ENCODE measurements at places on chromosomes 2 and 18.

GRCh38 chr18:9763157-9763556 is 55.1 kb downstream of the RAB31 start:
- no peak for DNase-seq

DNA sequence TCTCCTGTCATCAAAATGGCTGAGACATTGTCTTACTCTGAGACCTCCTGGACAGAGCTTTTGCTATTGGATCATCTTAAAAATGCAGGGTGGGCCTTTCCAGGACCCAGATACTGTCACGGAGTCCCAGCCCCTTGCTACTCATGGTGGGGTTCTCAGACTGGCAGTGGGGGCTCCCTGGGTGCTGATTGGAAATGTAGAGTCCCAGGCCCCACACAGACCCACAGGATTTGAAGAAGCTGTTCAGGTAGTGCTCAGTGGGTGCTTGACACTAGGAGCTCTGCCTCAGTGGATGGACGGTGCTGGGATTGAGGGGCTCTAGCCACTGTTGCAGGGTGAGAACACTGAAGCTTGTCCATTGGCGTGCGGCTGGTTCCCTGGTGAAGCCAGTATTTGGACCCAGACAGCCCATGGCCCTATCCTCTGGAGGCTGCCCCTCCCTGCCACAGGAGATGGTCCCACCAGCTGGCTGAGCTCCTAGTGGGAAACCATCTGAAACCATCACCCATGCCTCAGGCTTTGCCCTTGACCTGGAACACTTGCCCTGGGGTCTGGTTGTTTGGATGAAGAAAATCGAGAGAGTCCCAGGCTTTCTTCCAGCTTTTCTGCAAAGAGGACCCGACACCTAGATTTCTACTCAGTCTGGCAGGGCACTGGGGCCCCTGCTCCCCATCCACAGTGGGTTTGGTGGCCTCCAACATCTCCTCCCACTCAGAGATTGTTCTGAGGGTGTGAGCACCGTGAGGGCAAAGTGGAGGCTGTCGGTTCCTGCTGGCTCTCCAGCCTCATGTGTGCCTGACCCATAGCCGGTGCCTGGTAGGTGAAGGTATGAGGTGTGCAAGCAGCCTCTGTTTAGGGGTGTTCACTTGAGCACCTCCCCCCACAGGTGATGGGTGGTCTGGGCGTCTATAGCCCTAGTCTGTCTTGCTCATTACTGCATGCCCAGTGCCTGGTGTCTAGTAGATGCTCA is 30.1 kb downstream of the MROH2A start:
- no peak for DNase-seq

DNA sequence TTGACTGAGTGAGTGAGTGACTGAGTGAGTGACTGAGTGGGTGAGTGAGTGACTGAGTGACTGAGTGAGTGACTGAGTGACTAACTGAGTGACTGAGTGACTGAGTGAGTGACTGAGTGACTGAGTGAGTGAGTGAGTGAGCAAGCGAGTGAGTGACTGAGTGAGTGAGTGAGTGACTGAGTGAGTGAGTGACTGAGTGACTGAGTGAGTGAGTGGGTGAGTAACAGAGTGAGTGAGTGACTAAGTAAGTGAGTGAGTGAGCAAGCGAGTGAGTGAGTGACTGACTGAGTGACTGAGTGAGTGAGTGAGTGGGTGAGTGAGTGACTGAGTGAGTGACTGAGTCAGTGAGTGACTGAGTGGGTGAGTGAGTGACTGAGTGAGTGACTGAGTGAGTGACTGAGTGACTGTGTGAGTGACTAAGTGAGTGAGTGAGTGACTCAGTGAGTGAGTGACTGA is 11.9 kb downstream of the MAL start:
- no peak for DNase-seq

- no peak for DNase-seq
These were observed 215.5 kb downstream of the TRIB2 start for GRCh38 chr2:12932192-12932591.

GRCh38 chr2:15449556-15450236 is 111.4 kb downstream of the NBAS start:
- DNase-seq: no peak

- DNase-seq: no peak
These were observed 555 bp downstream of the TMEM18 start for GRCh38 chr2:676647-677055.

DNA sequence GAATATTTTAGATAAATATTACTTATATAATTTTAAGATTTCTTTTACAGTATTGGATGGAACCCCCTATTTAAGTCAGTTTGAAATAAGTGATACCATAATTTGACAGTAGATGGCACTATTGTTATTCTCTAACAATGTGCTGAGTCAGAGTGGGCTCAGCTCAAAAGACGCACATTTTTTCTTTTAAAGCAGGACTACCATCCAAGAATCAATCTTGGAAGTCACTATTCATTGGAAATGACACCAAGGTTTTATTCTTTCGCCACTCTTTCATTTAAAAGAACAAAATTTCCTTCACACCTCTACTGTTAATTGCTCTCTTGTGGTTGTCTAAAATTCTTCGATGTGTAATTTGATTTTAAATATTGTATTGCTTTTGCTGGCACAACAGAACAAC is 32.6 kb upstream of the SPAG16 start:
- DNase-seq: peak; percentile 19

GRCh38 chr2:181218401-181218821 is 238.0 kb downstream of the UBE2E3 start:
- no peak for DNase-seq

DNA sequence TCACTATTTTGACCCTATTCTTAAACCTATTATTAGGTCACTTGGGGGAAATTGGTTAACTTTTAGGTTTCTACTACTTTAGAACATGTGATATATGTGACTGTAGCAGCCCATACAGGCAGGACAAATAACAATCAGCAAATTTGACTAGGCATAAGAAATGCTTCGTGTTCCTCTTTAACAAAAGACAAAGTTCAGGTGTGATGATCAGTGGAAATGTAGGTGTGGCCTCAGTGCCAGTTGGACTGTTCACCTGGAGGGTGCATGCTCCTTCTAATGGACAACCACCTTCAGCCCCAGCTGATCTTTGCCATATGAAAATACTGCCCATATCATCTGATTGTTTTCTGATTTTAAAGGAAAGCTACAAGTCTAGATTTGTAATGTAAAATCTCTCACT is 6.4 kb downstream of the PDK1 start:
- DNase-seq: no peak

- no peak for DNase-seq
These were observed 31.1 kb downstream of the CTIF start for GRCh38 chr18:48569915-48570264.

- DNase-seq: no peak
These were observed 130.2 kb downstream of the RGPD3 start for GRCh38 chr2:106338043-106338442.

DNA sequence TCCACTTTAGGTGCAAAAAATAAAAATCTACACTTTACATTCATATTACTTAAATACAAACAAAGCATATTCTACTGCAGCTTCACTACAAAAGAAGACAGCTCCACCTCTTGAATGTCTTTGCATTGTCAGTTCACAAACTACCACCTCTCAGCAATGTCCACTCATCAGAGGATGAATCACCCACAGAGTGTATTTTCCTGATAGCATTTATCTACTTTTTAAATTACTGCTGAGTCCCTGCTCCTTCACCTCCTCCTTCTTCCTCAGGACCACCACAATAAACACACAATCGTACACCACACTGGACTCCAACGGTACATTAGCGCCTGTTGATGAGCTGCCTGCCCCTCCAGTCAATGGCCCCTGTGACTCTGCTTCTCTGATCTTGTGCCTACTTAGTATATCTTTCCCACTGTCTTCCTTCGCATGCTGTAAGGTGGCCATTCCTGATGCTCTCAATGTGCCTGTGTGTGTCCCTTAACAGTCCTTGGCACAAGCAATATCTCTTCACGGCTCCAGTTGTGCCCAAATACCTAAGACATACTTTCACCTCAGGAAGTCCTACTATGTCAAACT is 120.9 kb downstream of the DHRS9 start:
- no peak for DNase-seq

GRCh38 chr2:131040661-131041401 is 52.4 kb downstream of the FAM168B start:
- DNase-seq: no peak

DNA sequence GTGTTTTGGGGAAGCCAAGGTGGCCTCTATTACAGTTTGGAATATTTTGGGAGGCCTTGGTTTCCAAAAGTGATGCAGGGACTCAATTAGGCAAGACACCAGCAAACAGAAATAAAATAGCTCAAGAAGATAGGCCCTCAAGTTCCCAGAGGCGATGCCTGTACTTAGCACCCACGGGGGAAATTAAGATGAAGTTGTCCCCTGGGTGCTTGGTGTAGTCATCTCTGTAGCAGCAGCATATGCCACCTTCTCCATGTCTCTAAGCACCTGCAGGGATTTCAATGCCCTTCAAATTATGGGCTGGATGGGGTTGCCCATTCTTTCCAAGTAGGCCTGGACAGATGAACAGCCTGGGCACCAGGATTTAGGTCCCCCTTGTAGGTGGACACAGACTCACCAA is 185.0 kb downstream of the CTIF start:
- no peak for DNase-seq

DNA sequence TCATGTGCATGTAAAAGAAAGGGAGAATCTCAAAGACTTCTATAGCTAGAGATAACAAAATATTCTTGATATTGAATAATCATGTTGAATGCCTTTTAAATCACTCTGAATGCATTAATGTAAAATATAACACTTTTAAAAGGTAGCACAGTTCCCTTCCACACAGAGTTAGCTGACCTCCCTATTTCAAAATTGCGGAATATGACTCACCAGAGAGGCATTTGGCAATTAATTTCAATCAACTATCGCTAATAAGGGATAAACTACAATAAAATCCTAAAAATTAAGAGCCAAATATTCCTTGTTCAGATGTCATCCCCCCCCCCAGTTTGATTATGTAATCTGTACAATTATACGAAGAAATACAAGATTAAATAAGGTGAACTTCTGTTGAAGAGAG is 29.3 kb downstream of the ZC3H15 start:
- DNase-seq: no peak

DNA sequence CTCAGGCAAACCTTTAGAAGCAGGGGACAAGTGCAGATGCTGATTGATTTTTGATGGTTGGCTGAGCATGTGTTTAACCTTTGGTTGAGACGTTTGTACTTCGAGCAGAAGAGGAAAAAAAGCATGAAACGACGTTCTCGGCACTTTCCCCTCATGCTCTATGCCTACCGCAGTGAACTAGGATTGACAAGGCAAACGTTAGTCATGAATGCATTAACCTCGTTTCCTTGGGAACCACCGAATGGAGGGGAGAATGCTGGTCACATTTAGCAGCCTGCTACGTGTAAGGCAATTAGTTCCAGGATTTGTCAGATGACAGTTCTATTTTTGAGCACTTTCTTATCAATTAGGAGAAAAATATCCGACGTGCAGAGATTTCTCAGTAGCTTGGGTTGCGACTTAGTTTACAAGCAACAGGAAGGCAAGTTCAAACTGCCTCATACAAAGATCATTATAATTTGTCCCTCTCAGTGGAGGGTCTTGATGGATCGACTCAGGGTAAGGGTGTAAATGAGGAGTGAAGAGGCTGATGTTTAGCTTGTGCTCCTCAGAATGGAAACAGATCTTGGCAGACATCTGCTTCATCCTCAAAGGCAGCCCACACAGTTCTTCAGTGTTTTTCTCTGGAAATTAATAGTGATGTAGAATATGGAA is 47.4 kb upstream of the GPR45 start:
- DNase-seq: no peak

DNA sequence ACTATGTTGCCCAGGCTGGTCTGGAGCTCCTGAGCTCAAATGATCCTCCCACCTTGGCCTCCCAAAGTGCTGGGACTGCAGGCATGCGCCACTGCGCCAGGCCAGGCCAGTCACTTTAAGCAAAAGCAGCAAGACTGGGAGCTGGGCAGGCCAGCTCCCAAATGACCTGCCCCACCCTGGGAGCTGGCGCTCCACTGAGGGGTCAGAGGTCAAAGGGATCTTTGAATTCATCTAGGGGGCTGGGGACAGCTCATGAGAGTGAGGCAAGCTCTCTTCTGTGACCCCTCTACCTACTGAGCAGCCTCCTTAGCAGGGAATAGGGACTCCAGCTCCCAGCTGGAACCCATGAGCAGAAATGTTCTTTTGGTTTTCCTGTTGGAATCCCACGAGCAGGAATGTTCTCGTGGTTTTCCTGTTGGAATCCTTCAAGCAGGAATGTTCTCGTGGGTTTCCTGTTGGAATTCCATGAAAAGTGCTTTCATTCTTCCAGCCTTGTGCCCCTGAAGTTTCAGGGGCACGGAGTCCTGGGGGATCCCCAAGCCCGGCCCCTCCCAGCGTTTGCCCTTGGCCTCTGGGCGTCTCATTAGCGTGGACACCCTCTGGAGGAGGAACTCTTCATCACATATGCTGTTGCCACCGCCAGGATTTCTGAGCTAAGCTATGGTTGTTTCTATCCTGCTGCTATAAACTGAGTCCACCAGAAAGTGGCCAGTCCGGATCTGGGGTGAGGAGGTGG is 162.0 kb upstream of the HAAO start:
- DNase-seq: no peak

- no peak for DNase-seq
These were observed 231.9 kb downstream of the DYSF start for GRCh38 chr2:71685073-71685848.

DNA sequence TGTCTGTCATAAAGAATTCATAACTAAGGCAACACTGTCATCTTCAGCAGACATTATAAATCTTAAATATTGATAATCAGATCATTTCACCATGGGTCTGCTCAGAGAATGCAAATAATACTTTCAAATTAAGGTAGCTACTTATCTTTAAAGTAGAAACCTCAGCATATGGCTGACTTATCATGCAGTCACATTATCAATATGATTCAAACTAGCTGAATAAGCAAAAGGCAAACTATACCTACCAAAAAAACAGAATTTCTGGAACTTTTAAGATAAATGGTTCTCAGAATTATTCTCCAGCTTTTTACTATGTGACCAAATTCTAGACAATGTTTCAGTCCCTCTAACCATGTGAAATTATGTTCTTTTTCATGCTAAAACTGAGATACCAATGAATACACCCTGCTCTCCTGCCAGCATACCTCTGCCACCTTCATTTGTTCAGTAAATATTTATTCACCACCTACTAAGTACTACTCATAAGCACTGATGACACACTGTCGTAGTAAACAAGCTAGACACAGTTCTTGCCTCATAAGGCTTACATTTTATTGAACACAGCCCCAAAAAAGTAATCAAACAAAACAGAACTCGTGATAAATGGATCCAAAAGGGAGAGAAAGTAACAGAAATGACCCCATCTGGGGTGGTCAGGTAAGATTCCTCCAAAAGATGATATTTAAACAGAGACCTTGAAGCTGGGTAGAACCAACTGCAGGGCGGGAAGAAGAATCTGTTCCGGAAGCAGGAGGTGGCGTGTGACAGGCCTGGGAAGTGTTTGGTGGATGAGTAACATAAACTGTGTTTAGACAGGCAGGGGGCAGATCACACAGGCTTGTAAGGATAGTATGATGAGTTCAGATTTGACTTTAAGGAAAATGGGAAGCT is 17.7 kb downstream of the SPIRE1 start:
- DNase-seq: no peak

GRCh38 chr2:8049851-8050571 is 631.8 kb upstream of the ID2 start:
- no peak for DNase-seq
